DMS 273 treated with DMSO at 0.1 percent for 48 hours (cell line): ENCODE measurements at places on chromosomes 3 and 15.
A peak's percentile ranks its signal among the peaks of the same experiment; 100 is the strongest.

DNA sequence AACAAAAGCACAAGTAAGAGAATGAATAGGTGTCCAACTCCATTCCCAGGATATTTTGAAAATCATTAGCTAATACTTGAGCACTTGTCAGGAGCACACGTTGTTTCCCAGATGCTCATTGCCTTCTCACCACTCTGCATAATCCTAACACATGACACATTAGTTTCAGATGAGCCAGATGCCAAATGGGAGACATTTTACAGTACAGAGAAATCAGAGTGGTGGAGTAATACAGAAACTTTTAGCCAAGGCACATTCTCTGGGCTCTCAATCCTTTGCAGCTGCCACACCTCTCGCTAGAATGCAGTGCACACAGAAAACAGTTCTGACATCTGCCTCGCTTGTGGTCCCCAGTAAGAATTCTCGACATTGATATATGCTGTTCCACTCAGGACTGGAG is 76.6 kb downstream of the P3H2 start:
- no peak for DNase-seq

DNA sequence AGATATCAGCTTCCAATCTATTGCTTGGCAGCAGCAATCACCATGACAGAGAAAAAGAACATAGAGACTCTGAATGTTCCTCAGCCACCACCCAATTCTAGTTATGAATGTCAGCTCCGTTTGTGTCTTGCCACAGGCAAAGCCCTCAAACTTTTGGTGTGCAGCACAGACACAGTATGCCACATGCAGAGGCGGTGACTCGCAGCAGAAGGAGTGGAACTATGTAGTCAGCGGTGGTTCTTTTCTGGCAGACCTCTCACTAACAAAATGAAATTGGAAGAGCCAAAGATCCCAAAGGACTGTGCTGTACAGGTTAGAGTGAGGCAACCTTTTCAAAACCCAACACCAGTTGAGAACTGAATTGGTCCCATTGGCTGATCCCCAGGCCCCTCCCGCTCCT is 220.9 kb downstream of the SLC9A9 start:
- DNase-seq = no peak

DNA sequence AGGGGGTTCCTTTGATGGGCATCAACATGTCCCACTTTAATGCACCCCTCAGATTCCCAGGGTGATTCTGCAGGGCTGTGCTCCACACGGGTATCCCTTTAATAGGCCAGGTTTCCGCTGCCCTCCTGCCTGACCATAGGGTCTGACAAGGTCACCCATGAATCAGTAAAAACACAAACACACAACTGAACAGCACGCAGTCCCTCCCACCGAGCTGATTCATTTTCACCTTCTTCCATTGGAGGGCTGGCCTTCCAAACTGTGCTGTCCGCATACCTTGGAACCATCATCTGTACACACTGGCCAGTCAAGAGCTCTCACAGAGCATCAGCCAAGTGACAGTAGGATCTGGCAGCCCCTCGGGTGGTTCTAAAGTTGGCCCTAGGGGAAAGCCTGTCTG is 93.7 kb downstream of the FBLN2 start:
- DNase-seq = no peak

DNA sequence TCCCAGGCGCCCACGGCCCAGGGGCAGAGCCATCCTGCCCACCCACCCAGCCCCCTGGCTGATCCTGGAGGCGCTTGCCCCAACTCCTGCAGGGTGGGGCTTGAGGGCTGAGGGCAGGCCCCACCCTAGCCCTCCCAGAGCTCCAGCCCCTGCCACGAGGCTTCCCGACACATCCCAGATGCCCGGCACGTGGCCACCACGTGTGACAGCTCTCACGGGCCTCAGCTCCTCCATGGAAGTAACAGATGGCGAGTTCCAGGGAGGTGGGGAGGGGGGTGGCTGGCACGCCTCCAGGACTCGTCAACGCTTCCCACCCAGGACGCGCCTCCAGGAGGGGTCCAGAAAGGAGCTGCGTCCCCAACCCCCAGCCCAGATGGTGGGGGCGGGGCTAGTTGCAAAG is 29.1 kb downstream of the PLXND1 start:
- peak; percentile 75 for DNase-seq

GRCh38 chr3:194269610-194270145 is 81.5 kb downstream of the CPN2 start:
- no peak for DNase-seq

- no peak for DNase-seq
Observed at GRCh38 chr3:172261054-172261453, 187.2 kb downstream of the GHSR start.

GRCh38 chr3:145953316-145953715 is 207.7 kb downstream of the PLOD2 start:
- DNase-seq = no peak

- no peak for DNase-seq
Observed at GRCh38 chr3:42590989-42591756, 513 bp downstream of the SS18L2 start.

GRCh38 chr3:182618981-182619591 is 174.2 kb upstream of the ATP11B start:
- no peak for DNase-seq

DNA sequence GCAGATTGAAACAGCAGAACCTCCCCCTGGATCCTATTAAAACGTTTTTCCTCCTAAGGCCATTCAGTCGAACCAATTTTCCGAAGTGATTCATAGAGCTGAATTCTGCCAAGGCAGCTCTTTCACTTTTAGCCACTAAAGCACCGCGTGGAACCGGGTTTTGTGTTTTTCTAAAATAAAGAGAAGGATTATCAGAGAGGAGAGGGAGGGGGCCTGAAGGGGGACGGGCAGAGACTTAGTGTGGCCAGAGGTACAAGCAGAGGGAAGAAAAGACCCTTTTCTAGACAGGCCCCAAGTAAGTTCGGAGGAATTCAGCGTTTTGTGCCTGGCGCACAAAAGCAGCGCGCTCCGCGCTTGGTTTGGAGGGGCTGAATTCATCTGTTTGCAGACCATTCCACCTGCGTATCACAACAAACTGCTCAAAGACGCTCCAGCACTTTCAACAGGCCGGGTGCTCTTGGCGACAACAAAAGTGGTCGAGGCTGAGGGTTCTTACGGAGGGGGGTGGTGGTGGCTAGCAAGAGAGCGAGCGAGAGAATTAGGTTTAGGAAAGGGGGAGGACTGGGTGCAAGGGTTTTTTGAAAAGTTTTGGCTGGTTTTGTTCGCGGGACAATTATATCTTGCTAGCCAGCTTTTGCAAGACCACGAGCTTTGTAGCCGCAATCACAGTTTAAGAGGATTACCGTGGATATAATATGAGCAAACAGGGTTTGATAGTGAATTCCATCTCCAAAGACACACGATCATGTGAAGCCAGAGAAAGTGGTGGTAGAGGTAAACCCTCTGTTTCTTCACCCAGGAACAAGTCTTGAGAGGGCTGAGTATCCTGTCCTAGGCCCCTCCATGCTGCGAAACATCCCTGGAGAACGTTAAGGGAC is 1.2 kb upstream of the FEZF2 start:
- no peak for DNase-seq

DNA sequence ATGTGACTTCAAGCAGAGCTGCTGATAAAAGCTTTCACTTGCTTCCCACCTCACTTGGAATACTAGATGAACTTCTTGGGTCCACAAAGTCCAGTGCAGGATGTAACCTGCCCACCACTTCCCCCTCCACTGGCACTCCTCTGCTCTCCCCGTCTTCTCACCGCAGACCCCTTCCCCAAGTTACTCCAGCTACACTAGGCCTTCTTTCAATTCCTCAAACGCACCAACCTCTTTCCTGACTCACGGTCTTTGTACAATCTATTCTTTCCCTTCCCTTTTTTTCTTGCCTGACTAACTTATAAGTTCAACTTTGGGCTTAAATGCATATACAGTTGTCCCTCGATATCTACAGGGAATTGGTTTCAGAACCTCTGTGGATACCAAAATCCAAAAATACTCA is 5.2 kb upstream of the ATP13A3 start:
- no peak for DNase-seq

GRCh38 chr15:31128919-31129768 is 27.6 kb upstream of the TRPM1 start:
- DNase-seq = no peak

GRCh38 chr3:110493438-110494092 is 578.1 kb upstream of the NECTIN3 start:
- no peak for DNase-seq

- no peak for DNase-seq
Observed at GRCh38 chr3:39255503-39256325, 24.1 kb downstream of the CX3CR1 start.

GRCh38 chr3:69724722-69725435 is 14.4 kb upstream of the MITF start:
- no peak for DNase-seq

- DNase-seq = no peak
Observed at GRCh38 chr15:63900306-63900705, 66.6 kb upstream of the HERC1 start.

DNA sequence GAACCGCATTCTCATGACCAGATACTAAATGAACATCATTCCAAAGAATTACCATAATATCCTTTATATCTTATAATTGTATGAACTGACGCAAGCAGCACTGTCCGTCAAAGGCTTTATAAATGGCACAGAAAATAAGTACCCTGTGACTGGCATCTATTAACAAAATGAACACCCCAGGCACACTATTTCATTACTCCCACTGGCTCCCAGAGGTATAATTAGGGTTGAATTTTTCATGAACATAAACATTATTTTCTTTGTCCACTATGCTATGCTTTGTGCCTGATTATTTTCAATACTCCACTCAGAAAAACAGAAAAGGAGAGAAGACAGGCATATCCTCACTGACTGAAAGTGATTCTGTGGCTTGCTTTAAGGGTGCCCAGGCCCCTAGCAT is 71.1 kb downstream of the LYZL4 start:
- DNase-seq = no peak

GRCh38 chr3:30658328-30659052 is 52.1 kb downstream of the TGFBR2 start:
- no peak for DNase-seq

DNA sequence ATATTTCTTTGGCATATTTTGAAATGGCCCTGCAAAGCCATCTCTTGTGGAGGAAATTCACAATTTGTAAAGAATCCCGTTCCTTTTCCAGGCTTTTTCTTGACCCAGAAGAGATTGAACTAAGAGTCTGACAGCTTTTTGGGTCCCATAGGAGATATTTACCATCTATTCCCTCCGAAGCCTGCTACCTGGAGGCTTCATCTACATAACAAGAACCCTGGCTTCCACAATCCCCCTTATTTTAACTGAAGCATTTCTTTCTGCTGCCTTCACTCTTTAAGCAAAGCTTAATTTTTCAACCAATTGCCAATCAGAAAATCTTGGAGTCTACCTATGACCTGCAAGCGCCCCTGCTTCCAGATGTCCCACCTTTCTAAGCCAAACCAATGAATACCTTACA is 248.1 kb upstream of the GADL1 start:
- DNase-seq = no peak

DNA sequence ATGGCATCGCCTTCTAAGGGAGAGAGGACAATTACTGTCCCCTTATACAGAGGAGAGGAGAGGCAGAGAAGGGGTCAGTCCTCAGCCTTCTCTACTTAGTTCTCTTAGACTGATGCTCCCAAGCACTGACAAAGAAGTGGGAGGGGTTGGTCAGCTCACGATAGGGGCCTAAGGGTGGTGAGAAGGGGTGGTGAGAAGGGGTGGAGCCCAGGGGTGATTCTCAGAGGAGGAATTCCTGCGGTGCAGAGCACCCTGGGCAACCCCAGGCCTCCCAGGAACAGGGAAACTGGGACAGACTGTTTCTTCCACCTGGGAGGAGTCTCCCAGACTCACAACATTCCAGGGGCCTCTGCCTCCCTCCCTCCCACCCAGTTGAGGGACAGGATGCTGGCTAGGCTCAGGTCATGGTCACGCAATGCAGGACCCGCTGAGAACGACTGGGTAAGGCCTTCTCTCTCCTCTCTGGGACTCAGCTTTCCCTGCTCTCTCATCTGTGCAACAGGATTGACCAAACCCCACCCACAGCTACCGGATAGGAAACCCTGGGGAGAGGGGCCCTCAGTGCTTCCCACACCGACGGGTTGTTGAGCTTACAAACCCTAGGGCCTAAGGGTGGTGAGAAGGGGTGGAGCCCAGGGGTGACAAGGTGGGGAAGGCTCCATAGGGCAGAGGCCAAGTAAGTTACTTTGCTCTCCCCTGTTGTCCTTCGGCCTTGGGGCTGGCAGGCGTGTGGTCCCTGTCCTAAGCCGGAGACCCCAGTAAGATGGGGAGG is 1.5 kb downstream of the TPRA1 start:
- no peak for DNase-seq

GRCh38 chr15:85507114-85507513 is 126.7 kb downstream of the AKAP13 start:
- no peak for DNase-seq

GRCh38 chr3:16888785-16889607 is 4.2 kb downstream of the PLCL2 start:
- DNase-seq = no peak

DNA sequence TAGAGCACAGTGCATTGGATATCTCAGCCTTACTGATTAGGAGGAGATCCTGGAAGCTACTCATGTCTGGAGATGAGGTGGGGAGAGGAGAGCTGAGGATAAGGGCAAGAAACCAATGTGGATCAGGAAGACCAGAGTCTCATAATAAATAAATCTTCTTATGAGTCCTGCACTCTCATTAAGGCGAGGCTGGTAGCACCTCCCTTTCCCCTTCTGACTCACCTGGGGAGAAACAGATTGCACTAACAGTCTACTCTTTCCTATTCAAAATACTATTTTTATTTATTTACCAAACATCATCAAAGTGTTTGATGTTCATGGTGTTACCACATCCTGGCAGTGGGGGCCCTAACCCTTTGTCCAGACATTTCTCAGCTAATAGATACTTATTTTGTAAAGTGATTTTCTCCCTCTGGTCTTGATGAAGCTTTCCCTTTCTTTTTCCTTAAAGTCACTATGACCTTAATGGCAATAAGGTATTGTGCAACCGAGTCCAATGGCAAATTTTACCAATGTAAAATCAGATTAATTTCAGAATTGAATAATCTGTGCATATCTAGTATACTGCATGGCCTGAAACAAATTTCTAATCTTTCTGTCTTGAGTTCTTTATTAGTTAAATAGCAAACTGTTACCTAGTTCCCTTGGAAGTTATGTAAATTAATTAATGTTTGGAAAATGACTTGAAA is 81.1 kb downstream of the IQCH start:
- DNase-seq = no peak

GRCh38 chr3:178538056-178538455 is 1.8 kb downstream of the KCNMB2 start:
- no peak for DNase-seq

DNA sequence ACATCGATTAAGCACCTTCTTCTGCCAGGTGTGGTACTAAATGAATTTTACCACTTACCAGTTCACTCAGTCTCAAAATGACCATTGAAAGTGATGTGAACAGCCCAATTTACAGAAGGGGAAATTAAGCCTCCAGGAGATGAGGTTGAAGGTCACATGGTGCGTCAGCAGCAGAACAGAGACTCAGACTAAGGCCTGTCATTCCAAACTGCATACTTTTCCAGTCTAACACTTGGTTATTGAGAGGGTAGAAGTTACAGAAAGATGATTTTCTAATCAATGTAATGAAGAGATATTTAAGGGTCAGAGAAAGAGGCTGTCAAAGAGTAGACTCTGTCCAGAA is 68.4 kb downstream of the TTC23 start:
- no peak for DNase-seq

GRCh38 chr3:55724821-55725220 is 237.7 kb upstream of the WNT5A start:
- no peak for DNase-seq

GRCh38 chr3:157257101-157257500 is 97.2 kb upstream of the CCNL1 start:
- no peak for DNase-seq
